Stimulated activated CD4-positive, alpha-beta T cell treated with anti-CD3 and anti-CD28 coated beads, Interleukin-4, amount 100 ng/mL, for 1 hour (primary cell): ENCODE measurements at places on chromosomes 1 and 21.

DNA sequence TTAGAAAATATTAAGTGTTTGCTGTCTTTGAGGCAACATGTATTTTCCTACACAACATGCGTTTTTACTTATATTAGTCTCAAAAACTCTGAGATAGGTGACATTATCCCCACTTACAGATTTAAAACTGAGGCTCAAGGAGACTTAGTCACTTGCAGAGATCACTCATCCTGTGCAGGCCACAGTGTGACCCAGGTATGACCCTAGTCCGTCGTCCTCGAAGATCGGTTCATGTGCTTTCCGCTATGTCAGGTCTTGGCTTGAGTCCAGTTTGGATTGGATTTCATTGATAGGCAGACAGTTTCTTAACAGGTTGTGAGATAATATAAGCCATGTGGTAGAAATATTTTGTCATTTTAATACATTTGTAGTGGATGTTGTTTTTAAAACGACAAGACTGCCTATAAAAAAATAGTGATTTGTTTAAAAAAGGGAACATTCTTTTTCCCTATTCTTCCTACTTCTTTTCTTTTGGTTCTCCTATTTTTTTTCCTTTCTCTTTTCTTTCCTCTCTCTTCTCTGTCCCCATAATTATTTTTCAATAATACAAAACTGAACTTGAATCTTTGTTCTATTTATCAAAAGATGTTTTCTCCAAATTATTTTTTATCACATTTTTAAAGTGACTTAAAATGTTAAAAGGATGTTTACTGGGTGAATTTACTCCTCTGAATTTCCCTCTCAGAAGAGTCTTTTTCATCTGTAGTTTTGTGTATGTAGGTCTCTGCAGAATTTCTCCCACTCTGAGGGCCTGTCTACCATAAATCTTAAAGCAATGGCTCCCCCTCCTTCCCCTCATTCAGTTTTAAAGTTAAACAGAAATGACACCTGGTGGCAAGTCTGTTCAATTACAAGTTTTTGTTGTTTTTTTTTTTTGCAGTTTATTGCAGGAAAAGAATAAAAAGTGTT is 81.8 kb downstream of the PHTF1 start:
- DNase-seq: no peak

- no peak for DNase-seq
Observed at GRCh38 chr1:41668054-41668660, 183.7 kb upstream of the EDN2 start.

DNA sequence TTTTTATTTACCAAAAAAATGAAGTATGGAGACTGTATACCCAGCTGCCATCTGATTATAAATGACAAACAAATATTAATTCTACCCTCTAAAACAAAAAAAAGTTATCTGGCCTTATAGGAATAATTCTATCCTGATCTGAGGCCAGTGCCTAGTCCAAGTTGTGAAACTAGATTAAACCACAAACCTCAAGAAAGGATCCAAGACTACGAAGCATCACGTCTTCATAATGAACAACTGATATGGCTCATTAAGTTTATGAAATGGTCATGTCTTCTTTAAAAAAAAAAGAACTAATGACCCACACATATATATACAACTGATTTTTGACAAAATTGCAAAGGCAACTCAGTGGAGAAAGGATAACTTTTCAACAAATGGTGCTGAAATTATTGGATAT is 32.4 kb upstream of the CTTNBP2NL start:
- no peak for DNase-seq

DNA sequence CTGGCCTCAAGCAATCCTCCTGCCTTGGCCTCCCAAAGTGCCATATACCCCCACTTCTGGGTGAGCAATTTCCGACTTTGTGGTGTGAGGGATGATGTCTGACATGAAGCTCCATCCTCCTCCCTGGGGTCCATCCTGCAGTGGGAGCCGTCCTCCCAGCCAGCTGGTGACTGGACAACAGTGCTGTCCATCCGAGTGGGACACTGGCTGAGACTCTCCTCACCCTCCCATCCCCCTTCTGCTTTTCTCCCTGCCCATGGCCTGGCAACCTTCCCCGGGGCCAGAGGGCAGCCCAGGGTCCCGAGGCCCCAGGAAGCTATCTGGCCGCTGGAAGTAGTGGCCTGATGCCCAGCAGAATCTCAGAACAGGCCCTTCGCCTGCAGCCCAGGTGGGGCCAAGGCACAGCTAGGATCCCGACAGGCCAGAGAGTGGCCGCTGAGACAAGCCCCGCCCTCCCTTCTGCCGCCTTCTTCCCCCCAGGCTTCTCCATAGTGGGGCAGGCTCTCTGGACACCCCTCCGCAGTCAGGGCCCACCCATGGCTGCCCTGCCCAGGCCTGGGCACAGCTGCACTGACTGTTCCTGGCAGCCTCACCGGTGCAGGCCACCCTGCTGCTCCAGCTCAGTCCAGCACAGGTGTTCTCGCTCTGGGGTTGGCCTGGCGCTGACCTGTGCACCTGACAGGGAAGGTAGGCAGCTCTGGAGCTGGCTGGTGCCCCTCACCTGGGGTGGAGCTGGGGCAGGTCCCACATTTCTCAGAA is 8.4 kb upstream of the FAAP20 start:
- no peak for DNase-seq

- no peak for DNase-seq
Observed at GRCh38 chr1:45084562-45084961, 72.5 kb downstream of the UROD start.

DNA sequence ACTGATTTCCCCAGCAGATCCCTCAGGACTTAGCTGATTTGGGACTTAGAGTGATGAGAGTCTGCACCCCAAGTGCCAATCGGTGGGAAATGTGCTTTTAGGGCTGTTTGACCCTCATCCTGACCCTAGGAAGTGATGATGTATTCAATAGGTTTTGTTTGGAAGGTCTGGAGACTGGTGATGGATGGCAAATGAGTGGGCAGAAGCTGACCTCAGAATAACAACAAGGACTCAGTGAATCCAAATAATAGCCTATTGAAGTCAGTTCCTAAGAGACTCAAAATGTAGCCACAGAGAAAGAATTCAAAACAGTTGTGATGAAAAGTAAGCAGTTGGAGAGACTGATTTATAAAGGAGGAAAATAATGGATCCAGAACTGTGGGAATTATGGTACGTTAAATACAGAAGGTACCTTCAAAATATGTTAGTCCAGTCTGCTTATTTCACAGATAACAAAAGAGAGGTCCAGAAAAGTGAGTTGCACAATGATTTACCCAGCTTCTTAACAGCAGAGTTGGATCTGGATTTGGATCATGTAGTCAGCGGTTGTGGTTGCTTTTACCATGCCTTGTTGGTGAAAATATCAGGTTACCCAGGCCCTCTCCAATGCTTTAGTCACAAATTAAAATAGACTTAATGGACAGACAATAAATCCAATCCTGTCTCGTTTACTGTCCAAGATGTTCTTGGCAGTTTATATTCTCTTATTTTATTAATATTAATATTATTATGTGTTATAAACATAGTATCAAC is 123.0 kb upstream of the PTBP2 start:
- DNase-seq: no peak

- DNase-seq: no peak
Observed at GRCh38 chr1:157189096-157189495, 50.9 kb upstream of the ETV3 start.

- no peak for DNase-seq
Observed at GRCh38 chr1:91548376-91549040, 47.9 kb downstream of the CDC7 start.

- DNase-seq: no peak
Observed at GRCh38 chr1:39110882-39111281, 84.7 kb downstream of the NDUFS5 start.

DNA sequence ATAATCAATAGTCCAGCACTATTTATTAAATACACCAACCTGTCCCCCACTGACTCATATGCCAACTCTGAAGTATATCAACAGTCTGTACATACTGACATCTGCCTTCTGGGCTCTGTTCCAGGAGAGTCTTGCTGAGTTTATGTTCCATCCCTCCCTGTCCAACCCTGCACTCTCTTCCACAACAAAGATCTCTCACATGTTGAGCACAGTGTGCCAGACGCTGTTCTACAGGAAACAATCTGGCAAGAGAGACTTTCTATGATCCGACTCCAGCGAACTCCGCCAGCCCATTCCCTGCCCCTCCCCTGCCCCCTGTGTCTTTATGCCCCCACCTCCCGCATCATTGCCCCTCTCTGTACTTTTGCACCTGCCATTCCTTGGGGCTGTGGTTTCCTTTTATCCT is 3.4 kb downstream of the LACTBL1 start:
- DNase-seq: no peak

DNA sequence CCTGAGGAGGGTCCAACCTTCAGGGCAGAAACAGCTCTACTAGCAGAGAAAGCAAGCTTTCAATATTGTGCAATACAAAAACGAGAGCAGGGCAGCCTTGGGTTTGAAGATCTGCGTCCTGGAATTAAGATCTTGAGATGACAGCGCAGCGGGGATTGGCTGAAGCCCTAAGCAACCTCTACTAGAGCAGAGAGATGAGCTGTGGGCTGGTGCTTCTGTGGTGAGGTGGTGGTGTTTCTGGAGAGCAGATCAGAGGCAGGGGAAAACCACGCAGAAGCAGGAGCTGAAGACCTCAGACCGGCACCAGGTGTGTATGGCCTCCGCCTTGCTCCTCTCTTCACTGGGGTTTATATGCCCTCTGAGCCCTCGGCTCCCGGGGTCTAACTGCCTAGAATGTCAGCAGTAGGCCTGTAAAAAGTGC is 12.5 kb downstream of the TRAF3IP3 start:
- DNase-seq: peak; percentile 74
